ENCODE measurements at places on chromosomes 11 and 22.

- DNase-seq, result no peak
These were observed 139.5 kb upstream of the TIMP3 start for GRCh38 chr22:32661737-32662586.

- no peak for DNase-seq
These were observed 1.2 kb upstream of the MARK2 start for GRCh38 chr11:63837739-63838138.

GRCh38 chr11:82261367-82261766 is 472.3 kb downstream of the FAM181B start:
- DNase-seq, result no peak

- no peak for DNase-seq
These were observed 118.2 kb downstream of the DSCAML1 start for GRCh38 chr11:117678658-117679406.

GRCh38 chr22:46564084-46564714 is 26.8 kb upstream of the CELSR1 start:
- no peak for DNase-seq

- no peak for DNase-seq
These were observed 203.4 kb downstream of the CADM1 start for GRCh38 chr11:115300660-115301428.

GRCh38 chr22:48313175-48313830 is 1514.4 kb downstream of the BRD1 start:
- DNase-seq, result no peak

- no peak for DNase-seq
These were observed 1568.5 kb downstream of the FAM181B start for GRCh38 chr11:81165164-81165563.

GRCh38 chr11:70756756-70757155 is 358.4 kb downstream of the CTTN start:
- no peak for DNase-seq

DNA sequence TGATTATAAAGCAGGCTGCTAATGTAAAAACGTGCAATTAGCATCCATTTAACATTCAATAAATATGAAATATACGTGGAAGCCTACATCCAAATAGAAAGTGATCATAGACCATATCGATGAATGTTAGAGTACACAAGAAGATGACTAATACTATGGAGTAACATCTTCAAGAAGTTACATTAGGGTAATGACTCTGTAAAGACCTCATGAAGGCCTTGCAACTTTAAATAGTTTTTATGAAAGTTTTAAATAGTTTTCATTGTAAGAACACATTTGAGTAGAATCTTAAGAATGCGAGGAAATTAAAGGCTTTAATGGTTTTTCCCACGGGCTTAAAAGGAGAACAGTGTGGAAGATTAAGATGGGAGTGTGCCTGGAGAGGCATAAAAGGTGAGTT is 1.4 kb downstream of the TRIM34 start:
- DNase-seq, result no peak

GRCh38 chr11:119681361-119681910 is 47.6 kb downstream of the NECTIN1 start:
- DNase-seq, result no peak

DNA sequence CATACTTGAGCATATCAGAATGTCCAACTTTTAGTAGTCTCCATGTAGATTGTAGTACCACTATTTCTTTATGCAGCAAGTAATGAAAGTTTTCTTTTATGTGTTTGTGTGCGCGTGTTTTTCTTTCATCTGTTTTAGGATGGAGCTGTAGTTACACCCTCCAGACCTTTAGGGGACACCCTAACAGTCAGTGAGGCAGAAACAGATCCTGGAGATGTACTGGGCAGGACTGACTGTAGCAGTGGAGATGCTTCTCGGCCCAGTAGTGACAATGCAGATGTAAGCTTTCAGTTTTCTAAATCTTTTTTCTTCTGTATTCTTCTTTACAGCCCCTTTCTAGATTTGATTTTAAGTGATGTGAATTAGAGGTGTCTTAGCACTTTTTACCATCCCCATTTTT is 79.9 kb upstream of the GRIK4 start:
- no peak for DNase-seq

GRCh38 chr11:1220941-1221721 is 1.7 kb upstream of the MUC5B start:
- DNase-seq, result no peak

GRCh38 chr22:45511847-45512261 is 9.2 kb downstream of the FBLN1 start:
- DNase-seq, result no peak

DNA sequence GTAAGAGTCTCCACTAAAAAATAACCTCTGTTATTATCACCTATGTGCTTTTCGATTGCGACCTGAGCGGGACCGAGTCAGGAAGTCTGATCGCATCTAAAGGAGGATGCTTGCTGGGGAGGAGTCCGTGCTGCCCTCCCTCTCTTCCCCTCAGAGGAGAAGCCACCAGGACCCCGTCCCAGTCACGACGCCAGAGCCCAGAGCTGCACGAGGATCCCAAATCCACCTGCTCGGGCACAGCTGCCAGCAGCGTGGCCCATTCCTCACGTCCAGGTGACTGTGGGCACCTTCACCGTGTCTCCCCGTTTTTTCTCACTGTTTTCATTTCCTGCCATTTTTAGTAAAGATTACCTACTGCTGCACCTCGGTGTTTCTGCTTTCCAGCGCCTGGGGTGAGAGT is 390.3 kb downstream of the BRD1 start:
- DNase-seq, result no peak

DNA sequence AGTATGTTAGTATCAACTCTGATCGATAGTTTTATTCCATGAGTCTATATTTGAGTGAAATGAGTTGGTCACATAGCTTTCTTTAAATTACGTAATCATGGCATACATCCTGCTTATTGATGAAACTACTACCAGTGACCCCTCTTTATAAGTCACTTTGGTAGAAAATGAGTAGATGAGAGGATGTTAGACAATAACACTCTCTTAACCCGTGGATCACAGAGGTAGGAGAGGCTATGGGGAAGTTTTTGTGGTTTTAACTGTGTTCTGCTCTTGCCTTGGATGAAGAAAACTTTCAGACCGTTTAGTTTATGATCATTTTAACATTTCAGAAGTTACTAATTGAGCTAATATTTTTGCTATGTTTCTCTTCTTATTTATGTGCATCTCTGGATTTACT is 34.0 kb downstream of the TBCEL start:
- DNase-seq, result no peak

DNA sequence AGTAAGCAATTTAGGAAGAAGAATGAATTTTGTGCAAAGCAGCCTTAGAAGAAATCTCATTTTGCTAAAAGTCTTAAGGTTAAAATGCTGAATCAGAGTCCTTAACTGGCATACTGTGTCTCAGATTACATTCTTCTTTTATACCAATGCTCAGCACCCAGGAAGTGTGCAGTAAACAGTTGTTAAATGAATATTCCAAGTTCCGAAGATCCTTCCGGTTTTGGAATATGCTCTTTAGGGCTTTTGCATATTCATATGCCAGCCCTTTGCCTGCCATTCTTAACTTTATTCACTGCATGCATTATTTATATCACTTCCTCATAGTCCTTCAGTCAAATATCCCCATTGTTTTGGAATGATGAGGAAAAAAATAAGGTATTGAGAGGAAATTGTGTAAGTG is 242.0 kb downstream of the DDX10 start:
- no peak for DNase-seq

DNA sequence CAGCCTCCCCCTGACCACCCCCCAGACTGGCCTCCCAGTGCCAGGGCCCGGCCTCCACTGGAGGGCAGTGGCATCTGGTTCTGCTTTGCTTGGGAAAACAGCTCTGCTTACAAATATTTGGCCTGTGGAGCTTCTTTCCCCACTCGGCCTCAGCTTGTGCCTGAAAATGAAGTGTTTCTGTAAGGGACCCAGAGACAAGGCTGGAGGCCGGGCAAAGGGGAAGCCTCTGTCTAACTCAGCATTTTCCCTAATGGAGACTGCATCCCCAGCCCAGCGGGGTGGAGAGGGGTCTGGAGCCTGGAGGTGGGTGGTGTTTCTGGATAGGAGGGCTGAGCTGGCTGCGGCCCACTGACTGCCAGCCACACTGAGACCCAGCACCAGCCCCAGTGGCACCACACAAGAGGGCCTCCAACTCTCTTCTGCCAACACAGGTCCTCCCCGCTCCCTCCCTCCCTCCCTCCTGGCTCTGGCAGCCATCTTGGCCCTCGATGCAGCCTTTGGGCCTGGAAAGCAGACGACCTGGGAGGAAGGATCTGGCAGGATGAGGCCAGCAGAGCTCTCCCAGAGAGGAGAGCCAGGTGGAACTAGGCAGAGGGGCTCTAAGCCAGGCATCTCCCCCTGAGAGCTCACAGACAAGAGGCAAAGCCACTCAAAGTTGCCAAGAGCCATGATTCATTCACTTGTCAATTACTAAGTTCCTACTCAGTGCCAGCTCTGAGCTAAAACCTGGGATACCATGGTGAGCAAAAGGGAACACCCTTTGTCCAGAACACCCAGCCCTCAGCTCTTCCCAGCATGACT is 77.1 kb upstream of the CD82 start:
- DNase-seq, result no peak

DNA sequence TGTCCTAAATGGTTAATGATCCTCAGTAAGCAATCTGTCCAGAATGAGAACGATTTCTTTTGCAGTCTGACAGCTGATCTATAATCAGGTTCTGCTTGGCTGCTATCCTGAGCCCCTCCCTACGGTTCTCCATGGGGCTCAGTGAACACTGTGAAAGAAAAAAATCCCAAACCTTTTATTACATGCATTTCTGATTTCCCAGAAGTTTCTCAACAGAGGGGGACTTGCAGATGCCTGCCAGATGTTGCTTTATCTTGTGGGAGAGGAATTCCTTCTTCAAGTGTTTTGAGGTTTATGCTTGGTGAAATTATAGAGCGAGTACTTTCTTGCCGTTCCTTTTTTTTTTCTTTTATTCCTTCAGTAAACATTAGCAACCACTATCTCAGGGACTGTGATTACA is 531.9 kb upstream of the ISX start:
- no peak for DNase-seq

DNA sequence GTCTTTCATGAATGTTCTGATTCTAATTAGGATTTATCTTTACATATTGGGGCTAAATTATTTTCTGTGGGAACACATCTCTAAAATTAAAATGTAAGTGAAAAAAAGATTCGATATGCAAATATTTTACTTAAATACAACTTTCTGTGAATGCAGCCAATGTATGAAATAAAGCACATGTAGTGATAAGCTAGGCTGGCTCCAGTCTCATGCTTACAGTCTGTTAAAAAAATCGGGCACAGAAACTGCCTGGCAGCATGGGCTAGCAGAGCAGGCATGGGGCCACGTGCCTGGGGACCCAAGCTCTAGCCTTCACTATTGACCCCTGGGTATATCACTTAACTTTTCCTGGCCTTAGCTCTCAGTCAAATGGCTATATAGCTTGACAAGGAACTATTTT is 46.5 kb downstream of the NELL1 start:
- DNase-seq, result no peak

DNA sequence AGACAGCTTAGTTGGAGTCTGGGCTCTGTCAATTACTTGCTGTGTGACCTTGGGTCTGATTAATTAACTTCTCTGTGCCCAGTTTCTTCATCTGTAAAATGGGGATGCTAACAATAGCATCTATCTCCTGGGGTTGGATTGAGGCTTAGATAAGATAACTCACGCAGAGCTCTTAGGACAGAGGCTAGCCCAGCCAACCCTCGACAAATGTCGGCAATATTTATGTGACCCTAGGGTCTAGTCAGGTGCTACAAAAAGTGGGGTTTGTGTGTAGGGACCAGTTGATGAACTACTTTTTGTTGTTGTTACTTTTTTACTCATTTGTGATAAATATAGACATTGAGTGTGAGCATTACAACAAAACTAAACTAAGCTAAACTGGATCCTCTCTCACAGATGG is 22.4 kb downstream of the SYT13 start:
- no peak for DNase-seq

- no peak for DNase-seq
These were observed 3.4 kb downstream of the GRK2 start for GRCh38 chr11:67269401-67270255.

DNA sequence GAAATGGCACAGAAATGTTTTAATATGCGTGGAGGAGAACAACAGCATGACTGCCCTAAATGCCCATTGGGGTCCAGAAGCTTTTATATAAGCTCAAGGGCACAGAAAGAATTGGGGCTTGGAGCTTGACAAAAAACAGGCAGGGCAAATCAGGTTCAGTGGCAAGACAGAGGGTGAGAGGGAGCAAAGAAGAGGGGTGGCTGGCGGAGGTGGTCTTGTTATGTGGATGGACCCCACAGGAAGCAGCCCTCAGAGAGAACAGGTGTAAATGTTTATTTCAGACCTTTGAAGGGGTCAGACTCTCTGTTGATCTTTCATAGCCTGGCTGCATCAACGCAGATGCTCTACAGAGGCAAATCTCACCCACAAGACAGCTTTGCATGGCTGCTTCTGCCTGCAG is 213.1 kb upstream of the B3GAT1 start:
- DNase-seq, result no peak

- DNase-seq, result no peak
These were observed 62.9 kb downstream of the CRYBB2 start for GRCh38 chr22:25282346-25282670.

- DNase-seq, result no peak
These were observed 15.7 kb downstream of the MN1 start for GRCh38 chr22:27785831-27786230.

GRCh38 chr11:94876645-94877442 is 96.5 kb downstream of the CWC15 start:
- no peak for DNase-seq

DNA sequence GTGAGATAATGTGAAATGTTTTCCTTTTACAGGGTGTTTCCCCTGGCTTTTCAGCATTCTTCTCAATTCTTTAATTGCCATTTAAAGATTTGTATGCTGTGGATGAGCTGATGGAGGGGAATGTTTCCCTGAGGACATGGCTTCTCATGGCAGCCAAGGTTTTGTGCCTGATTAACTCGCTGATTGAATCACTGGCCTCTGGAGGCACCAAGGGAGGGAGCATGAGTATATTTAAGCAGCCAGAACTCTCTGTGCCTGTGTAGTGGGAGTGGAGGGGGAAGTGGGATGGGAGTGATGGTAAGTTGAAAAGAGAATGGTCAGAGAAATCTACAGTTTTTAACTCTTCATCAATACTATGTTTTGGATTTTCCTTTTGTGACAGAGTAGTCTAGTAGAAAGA is 88.7 kb downstream of the STIM1 start:
- DNase-seq, result no peak

- DNase-seq, result no peak
These were observed 92.6 kb upstream of the CSNK2A3 start for GRCh38 chr11:11445441-11446185.

GRCh38 chr22:38937036-38937435 is 20.4 kb upstream of the APOBEC3A start:
- DNase-seq, result no peak

GRCh38 chr11:129423426-129423825 is 47.8 kb downstream of the BARX2 start:
- DNase-seq, result no peak

GRCh38 chr11:2553886-2554285 is 109.1 kb downstream of the KCNQ1 start:
- no peak for DNase-seq

GRCh38 chr11:9615031-9615451 is 41.6 kb downstream of the WEE1 start:
- DNase-seq, result no peak

Data from NCI-H187 treated with DMSO at 0.1 percent for 48 hours (cell line).